Activated naive CD8-positive, alpha-beta T cell treated with anti-CD3 and anti-CD28 coated beads for 36 hours (primary cell): ENCODE measurements at places on chromosomes 11 and 22. TPM values are rescaled to one million over a fixed set of nuclear protein-coding genes. Genes with fewer than 3 reads are reported as not detected.

PRRG4 gene
- total RNA-seq: 0.90 TPM

PKDREJ gene
- total RNA-seq: not detected

OR8G5 gene
- total RNA-seq: not detected

ADAMTS8 gene
- not detected for total RNA-seq

ME3 gene
- 3.8 TPM for total RNA-seq

H19 gene
- not detected for total RNA-seq

ASCL2 gene
- 2.9 TPM for total RNA-seq

KRTAP5-2 gene
- not detected for total RNA-seq

XNDC1N gene
- 10.8 TPM for total RNA-seq

PRSS23 gene
- total RNA-seq: 4.0 TPM

POLR2F gene
- 140 TPM for total RNA-seq

VEGFB gene
- 84.7 TPM for total RNA-seq

SESN3 gene
- total RNA-seq: 16.4 TPM

DNAJB7 gene
- not detected for total RNA-seq

OR52N4 gene
- 0.35 TPM for total RNA-seq

PIWIL4 gene
- total RNA-seq: 0.21 TPM

SPTY2D1 gene
- 23.3 TPM for total RNA-seq

ENTHD1 gene
- 0.20 TPM for total RNA-seq

ISX gene
- total RNA-seq: not detected

APOBEC3G gene
- total RNA-seq: 44.2 TPM

PGM2L1 gene
- 11.0 TPM for total RNA-seq

DEPDC7 gene
- total RNA-seq: 3.4 TPM

CCDC116 gene
- total RNA-seq: 0.34 TPM

TRIM49D1 gene
- total RNA-seq: not detected

C22orf31 gene
- total RNA-seq: not detected

OR51E2 gene
- not detected for total RNA-seq

VPREB1 gene
- not detected for total RNA-seq

AHNAK gene
- total RNA-seq: 12.5 TPM

PDGFD gene
- total RNA-seq: not detected

OTOG gene
- total RNA-seq: not detected

MYO7A gene
- 0.16 TPM for total RNA-seq

TMPRSS5 gene
- 0.29 TPM for total RNA-seq

APOL5 gene
- total RNA-seq: not detected
